ENCODE measurements at places on chromosomes 13 and 19.

GRCh38 chr19:51433043-51433442 is 15.6 kb upstream of the SIGLEC10 start:
- no peak for DNase-seq

DNA sequence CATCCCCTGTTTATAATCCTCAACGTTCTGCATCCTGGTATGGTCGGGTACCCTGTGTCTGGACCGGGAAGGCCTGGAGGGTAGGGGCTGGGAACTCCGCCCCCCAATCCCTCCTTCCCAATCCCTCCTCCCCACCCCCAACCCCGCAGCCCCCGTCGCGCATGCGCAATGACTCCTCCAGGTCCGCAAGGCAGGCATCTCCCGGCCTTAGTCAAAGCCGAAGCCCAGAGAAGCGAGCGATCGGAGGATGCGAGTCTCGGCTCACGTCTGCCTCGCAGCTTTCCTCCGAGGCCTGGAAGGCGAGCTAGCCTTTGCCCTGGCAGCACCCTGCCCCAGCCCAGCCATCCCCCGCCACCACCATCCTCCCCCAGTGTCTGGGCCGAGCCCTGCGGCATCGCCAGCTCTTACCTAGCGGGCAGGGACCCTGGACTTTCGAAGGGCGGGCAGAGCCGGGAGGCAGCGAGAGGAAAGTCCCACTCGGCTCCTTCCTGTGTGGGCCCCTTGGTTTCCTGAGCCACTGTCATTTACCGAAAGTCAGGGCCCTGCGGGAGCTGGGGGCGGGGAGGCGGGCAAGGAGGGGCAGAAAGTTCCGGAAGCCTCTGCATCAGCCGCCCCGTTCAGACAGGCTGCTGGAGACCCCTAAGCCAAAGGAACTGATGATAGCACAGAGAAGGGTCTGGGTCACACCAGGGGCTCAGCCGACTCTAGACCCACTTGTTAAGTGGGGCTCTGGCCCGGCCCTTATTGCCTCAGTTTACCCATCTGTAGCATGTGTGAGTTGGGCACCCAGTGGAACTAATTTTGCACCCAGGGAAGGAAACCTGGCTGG is at the start of gene JAK3:
Gene JAK3, minus strand, starts transcription at position 445 of the 829 bp plus-strand sequence. CDS start 3,565 bp downstream, outside the sequence.
- no peak for DNase-seq

- no peak for DNase-seq
Observed at GRCh38 chr13:28458051-28458450, 36.9 kb downstream of the FLT1 start.

DNA sequence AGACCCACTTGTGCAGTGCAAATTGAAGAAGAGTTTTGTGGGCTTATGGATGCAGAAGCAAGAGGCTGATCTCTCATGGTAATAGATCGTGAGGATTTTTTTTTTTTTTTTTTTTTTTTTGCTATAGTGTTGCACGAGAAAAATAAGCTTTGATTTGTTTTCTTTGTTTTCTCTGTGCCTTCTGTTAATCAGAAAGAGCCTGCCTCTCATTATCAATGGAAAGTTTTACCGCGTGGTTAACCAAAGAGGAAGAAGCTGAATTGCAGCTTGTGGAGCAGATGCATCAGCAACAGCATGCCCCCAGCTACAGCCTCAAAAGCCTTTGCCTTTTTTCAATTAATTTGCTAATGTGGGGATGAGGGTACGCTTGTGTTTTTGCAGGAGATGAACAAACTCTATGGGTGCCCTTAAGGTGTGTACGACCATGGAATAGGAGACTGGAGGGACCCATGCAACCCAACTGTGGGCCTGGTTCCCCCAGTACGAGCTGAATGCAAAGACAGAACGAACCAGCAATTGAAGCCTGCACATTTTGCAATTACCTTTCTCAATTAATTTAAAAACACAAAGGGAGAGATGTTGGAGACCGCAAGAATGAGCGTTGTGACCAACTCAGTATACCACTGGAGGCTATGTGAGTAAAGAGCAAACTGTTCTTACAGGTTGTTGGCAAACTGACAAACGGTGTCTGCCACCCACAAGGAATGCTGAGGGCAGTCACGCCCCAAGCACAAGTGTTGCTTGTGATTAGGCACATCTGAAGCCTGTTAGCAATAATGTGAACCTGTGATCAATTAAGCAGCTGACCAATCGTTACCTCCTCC is 58.6 kb upstream of the SPRY2 start:
- DNase-seq, result no peak

All from osteocyte (in vitro differentiated cells).